HCT116 (cell line): ENCODE measurements at places on chromosomes 7 and 10. TPM values are rescaled to one million over a fixed set of nuclear protein-coding genes. Genes with fewer than 3 reads are reported as not detected.

DNA sequence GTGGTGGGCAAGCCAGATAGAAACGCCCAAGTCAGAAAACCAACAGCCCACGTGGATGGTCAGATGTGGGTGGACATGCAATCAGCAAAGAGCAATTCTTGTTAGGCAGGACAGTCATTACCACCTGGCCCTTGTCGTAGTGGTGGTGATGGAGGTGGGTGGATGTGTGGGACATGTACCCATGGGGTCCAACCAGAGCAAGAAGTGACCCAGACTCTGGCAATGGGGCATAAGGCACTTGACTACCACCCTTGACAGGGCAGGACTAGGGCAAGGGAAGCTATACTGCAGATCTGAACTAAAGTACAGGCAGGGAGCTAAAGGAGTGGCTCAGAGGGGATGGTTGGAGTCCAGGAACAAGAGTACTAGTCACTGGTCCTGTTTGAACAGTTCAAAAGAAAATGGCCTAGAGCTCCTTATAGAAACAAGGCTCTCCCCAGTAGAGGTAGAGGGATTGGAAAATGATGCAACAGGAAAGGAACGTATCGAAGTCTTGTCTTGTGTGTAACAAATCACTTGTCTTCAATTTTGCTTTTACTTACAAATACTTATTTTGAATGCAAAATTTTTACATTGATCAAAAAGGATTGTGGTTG is 17.6 kb downstream of the LMOD2 start:
- H3K4me1 ChIP-seq: no peaks in the 10 kb centered on the region
- no peaks in the 10 kb centered on the region for H3K36me3 ChIP-seq
- H3K4me3 ChIP-seq: no peak overlapping the region
- DNase-seq: no peak
- H3K27me3 ChIP-seq: no peaks in the 10 kb centered on the region
- no peak overlapping the region for H3K27ac ChIP-seq

Gene HOXA1
- total RNA-seq: 2.8 TPM

DNA sequence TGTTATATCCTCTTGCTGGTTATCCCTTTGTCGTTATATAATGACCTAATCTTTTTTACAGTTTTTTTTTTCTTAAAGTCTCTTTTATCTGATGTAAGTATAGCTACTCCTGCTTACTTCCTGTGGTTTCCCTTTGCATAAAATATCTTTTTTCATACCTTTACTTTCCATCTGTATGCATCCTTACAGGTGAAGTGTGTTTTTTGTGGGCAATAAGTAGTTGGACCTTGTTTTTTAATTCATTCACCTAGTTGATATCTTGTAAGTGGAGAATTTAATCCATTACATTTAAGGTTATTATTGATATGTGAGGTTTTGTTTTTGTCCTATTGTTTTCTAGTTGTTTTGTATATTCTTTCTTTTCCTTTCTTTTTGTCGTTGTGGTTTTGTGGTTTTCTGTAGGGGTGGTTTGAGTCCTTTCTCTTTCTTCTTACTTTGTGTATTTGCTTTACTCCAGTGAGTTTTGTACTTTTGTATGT is 168.6 kb downstream of the MLLT10 start:
- peaks cover 6% of the 10 kb centered on the region; the same call in 1 of the 2 replicates for H3K36me3 ChIP-seq
- H3K27me3 ChIP-seq: no peaks in the 10 kb centered on the region
- H3K27ac ChIP-seq: no peak overlapping the region

Gene PPP1R17
- not detected for total RNA-seq

GRCh38 chr7:39695852-39696586 is 72.6 kb downstream of the RALA start:
- no peaks in the 10 kb centered on the region for H3K36me3 ChIP-seq
- H3K4me1 ChIP-seq: peaks cover 13% of the 10 kb centered on the region
- H3K27ac ChIP-seq: no peak overlapping the region

Gene HOXA6
- 12.7 TPM for total RNA-seq

DNA sequence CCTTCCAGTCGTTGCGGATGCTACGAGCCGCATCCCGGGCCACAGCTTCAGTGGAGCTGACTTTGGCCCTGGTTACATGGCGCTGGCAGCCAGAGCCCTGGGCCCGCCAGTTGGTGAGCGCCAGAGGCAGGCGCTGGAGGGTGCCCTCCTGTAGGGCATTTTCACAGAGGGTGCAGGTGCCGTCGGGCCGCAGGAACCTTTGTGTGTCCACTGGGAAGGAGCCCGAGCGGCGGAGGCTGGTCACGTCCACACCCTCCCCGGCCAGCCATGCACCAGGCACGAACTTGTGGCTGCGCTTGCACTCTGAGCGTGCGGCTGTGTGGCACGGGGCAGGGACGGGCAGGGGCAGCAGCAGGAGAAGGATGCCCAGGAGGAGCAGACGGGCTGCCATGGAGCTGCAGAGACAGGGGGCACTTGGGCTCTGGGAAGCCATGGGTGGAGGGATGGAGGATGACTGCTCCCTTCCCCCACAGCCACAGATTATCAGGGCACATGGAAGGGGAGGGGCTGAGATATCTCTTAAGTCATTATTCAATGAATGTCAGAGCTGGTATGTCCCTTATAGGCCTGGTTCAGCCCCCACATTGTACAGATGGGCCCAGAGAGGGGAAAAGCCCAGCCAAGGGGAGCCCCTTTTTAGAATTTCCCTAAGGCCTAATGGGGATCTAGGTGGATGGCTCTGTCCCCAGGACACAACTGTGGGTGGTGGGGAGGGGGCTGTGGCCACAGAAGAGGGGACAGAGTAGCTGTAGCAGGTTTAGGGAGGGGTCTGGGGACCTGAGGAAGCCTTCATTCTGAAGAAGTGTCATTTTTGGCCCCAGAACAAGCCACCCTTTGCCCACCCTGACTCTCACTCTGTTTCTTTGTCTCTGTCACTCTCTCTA is 1.8 kb downstream of the PRF1 start:
- H3K4me1 ChIP-seq: peaks cover 62% of the 10 kb centered on the region
- no peak overlapping the region for H3K4me3 ChIP-seq
- no peaks in the 10 kb centered on the region for H3K36me3 ChIP-seq
- H3K27me3 ChIP-seq: no peaks in the 10 kb centered on the region
- no peak for DNase-seq

DNA sequence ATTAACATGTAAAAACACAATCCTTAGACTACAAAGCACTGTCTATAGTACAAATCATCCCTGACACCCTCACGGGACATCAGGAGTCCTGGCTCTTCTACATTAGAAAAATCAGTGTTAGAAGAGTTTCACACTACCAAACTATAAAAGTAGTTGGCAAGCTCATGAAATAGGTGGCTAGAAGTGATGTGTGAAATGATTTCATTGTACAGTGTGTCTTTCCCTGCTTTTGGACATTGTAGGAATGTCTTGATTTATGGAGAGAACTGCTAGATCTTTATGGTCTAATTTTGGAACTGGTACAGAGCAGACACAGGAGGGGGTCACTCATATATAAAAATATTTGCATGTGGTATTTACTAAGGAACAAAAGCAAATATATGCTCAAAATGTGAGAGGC is 33.2 kb downstream of the SEMA3A start:
- no peaks in the 10 kb centered on the region for H3K4me1 ChIP-seq
- H3K36me3 ChIP-seq: no peaks in the 10 kb centered on the region
- no peak overlapping the region for H3K27ac ChIP-seq
- no peak for DNase-seq
- no peak overlapping the region for H3K4me3 ChIP-seq

DNA sequence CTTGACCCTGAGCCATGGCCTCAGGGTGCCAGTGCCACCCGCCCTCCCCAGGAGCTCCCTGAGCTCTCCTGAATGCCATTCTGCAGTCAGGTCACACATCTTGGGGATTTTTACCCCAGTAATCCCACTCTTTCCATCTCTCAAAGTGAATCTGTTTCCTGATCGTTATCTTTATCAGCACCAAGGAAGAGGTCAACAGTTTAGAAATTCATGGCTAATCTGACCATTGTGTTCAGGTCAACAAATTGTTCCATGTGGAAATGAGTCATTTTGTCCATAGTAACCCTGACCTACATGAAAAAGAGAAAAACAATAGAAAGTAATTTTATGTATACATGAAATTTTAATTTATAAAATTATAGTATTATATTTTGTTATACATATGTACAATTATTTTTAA is 28.8 kb upstream of the ZNF488 start:
- no peaks in the 10 kb centered on the region for H3K36me3 ChIP-seq
- no peak overlapping the region for H3K4me3 ChIP-seq
- no peak overlapping the region for H3K27ac ChIP-seq
- H3K27me3 ChIP-seq: no peaks in the 10 kb centered on the region

DNA sequence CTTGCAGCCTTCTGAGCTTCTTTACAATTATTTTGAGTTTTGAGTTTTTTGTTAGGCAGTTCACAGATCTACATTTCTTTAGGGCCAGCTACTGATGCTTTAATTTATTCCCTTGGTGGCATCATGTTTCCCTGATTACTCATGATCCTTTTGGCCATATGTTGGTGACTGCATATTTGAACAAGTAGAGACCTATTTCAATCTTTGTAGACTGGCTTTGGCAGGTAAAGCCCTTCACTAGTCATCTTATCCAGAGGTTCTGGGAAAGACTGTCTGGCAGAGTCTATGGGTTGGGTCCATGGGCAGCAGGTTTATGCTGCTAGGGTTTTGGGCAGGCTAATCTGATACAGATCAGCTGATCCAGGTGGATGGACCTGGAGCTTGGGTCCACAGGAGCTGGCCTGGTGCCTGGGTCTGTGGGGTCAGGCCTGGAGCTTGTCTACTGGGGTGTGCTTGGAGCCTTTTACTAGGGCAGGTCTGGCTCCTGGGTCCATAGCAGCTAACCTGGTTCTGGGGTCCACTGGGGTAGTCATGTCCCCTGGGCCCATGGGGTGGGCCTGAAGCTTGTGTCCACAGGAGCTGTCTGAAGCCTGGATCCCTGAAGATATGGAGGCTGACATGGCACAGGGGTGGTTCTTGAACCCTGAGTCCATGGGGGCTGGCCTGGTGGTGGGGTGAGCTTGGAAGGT is 72.7 kb downstream of the GPR85 start:
- H3K27ac ChIP-seq: no peak overlapping the region
- H3K4me1 ChIP-seq: no peaks in the 10 kb centered on the region
- no peak overlapping the region for H3K4me3 ChIP-seq
- no peaks in the 10 kb centered on the region for H3K27me3 ChIP-seq
- H3K36me3 ChIP-seq: no peaks in the 10 kb centered on the region

DNA sequence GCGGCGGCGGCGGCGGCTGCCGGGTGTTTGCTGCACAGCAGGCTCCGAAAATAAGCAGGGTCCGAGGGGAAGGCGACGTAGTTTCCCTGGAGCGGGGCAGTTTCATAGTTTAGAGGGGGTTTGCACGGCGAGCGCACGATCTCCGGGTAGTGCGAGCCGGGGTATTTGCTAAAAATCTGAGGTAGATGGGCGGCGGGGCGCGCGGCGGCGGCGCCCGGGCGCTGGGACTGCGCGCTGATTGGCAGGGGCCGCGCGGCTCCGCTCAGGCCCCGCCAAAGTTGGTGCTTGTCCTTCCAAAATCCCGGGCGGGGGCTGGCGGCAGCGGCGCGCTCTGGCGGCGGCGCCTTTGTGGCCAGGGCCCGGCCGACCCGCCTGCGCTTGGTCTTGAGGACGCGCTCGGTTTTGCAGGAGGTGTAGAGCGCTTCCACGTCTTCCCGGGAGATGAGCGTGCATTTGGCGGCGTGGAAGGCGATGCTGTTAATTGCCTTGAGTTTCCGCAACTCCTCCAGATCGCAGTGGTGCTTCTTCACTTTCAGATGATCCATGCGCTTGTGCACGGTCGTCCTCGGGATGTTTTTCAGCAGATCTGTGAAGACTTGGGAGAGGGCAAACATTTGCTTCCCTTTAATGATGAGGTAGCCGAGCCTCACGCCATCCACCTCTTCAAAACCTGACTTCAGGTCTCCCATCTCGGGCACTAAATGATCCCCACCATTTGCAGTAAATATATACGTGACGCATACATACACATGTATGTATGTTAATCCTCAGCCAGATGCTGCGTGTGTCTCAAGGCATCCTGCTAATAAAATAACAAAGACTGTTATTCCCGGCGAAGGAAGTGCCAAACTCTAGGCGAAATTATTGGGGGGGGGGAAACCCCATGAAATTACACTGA is 8.1 kb downstream of the SKIDA1 start:
- peak overlapping the region; percentile 47 for H3K27ac ChIP-seq
- no peaks in the 10 kb centered on the region for H3K36me3 ChIP-seq
- DNase-seq: no peak
- H3K4me1 ChIP-seq: peaks cover 30% of the 10 kb centered on the region

- DNase-seq: no peak
- H3K4me3 ChIP-seq: no peak overlapping the region
- H3K4me1 ChIP-seq: no peaks in the 10 kb centered on the region
These were observed 222.6 kb upstream of the PPP2R2D start for GRCh38 chr10:131678171-131678570.

Gene NKX1-2
- total RNA-seq: 3.4 TPM

Gene ANKRD61
- total RNA-seq: 0.17 TPM

Gene LRMDA
- total RNA-seq: 4.8 TPM

- H3K4me1 ChIP-seq: no peaks in the 10 kb centered on the region
- DNase-seq: no peak
- no peaks in the 10 kb centered on the region for H3K36me3 ChIP-seq
- peaks cover 53% of the 10 kb centered on the region for H3K27me3 ChIP-seq
- H3K27ac ChIP-seq: no peak overlapping the region
These were observed 109.1 kb downstream of the LSM5 start for GRCh38 chr7:32381024-32381601.

DNA sequence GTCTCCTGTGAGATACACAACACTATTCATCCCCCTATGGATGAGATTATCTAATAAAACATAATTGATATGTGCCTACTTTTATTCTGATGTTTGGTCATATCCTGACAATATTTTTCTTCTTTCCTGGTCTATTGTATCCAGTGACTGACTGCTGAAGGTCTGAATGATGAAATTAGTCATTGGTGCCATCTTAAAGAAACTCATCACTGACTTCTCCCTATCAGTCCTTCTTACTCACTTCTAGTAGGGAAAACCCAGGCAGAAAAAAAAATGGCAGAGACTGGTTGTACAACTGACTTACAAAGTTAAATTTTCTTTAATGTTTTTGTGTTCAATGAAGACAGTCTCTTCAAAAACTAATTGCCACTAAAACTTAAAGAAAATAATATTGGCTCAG is 377.4 kb downstream of the HTR7 start:
- no peaks in the 10 kb centered on the region for H3K36me3 ChIP-seq
- H3K4me1 ChIP-seq: peaks cover 8% of the 10 kb centered on the region; the same call in 1 of the 2 replicates
- no peak overlapping the region for H3K27ac ChIP-seq
- no peaks in the 10 kb centered on the region for H3K27me3 ChIP-seq
- DNase-seq: no peak

GRCh38 chr7:18262058-18262457 is 233.5 kb upstream of the HDAC9 start:
- H3K27me3 ChIP-seq: no peaks in the 10 kb centered on the region
- no peaks in the 10 kb centered on the region for H3K36me3 ChIP-seq
- DNase-seq: peak; percentile 13
- no peak overlapping the region for H3K27ac ChIP-seq
- H3K4me1 ChIP-seq: no peaks in the 10 kb centered on the region
- H3K4me3 ChIP-seq: no peak overlapping the region

Gene PNLIPRP1
- 1.6 TPM for total RNA-seq
